ENCODE measurements at places on chromosomes 1 and 21. TPM values are rescaled to one million over a fixed set of nuclear protein-coding genes. Genes with fewer than 3 reads are reported as not detected.

GRCh38 chr1:227769047-227769935 is 34.1 kb downstream of the SNAP47 start:
- no peaks in the 10 kb centered on the region for H3K27me3 ChIP-seq
- no peak for DNase-seq
- peaks cover 4% of the 10 kb centered on the region for H3K4me1 ChIP-seq
- H3K36me3 ChIP-seq: peaks cover 18% of the 10 kb centered on the region

Gene CGN
- 8.8 TPM for total RNA-seq

DNA sequence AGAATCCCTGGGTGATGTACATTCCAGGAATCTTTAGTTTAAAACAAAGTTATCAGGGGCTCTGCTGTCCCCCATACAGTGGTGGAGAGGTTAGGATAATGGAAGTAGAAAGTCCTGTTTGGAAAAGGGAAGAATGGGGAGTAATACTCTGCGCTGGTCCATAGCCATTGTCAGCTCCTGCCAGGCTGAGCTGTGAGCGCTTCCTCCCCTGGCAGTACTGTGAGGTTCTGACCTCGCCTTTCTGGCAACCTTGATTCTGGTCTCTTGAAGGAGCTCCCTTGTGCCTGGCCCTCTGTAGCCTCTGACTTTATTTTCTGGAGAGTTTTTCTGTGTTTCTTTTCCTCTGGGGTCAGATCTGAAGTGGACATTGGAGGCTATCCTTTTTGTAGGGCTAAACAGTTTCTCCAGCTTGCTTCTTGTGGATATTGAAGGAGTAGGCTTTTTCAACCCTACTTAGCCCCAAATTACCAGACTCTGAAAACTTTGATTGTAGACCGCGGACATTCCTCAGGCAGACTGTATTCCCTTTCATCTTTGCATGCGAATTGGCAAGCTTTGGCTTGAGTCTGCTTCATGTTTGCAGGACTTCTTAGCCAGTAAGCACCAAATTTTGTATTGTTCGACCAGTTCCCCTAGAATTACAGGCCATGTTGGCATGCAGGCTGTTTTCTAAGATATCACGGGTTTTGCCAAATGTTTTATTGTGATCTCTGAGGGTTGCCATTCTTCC is 13.8 kb downstream of the UBE4B start:
- peaks cover 8% of the 10 kb centered on the region for H3K4me1 ChIP-seq
- peak; percentile 60 for DNase-seq
- H3K36me3 ChIP-seq: no peaks in the 10 kb centered on the region
- no peak overlapping the region for H3K4me3 ChIP-seq

DNA sequence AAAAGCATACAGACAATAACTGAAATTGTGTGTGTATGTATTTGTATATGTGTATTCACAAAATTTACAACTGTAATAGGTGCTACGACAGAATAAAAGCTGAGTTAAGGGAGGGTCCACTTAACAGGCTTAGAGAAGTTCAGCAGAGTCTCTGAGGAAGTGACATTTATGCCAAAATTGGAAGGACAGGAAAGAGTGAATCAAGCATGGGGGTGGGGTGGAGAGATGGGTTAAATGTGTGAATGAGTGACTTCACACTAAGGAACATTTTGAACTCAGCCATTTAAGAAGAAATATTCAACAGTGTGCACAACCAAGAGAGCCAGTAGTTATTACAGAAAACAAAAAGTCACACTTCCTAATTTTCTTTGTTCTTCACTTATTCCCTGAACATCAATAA is 53.8 kb upstream of the RGS1 start:
- no peak for DNase-seq
- no peak overlapping the region for H3K27ac ChIP-seq
- H3K4me1 ChIP-seq: peaks cover 13% of the 10 kb centered on the region
- no peaks in the 10 kb centered on the region for H3K27me3 ChIP-seq
- no peak overlapping the region for H3K4me3 ChIP-seq
- H3K36me3 ChIP-seq: no peaks in the 10 kb centered on the region

Gene CYP4Z1
- total RNA-seq: not detected

- no peak overlapping the region for H3K4me3 ChIP-seq
- no peaks in the 10 kb centered on the region for H3K4me1 ChIP-seq
- no peaks in the 10 kb centered on the region for H3K27me3 ChIP-seq
- no peaks in the 10 kb centered on the region for H3K36me3 ChIP-seq
- no peak for DNase-seq
Measured at GRCh38 chr1:34156739-34157138, 8.3 kb downstream of the CSMD2 start.

GRCh38 chr1:50724626-50725286 is 235.3 kb downstream of the FAF1 start:
- no peak for DNase-seq
- H3K4me3 ChIP-seq: no peak overlapping the region
- H3K27ac ChIP-seq: no peak overlapping the region
- no peaks in the 10 kb centered on the region for H3K36me3 ChIP-seq

- H3K4me1 ChIP-seq: peaks cover 9% of the 10 kb centered on the region
- no peaks in the 10 kb centered on the region for H3K36me3 ChIP-seq
- no peak overlapping the region for H3K4me3 ChIP-seq
- DNase-seq: peak; percentile 73
- H3K27ac ChIP-seq: no peak overlapping the region
Measured at GRCh38 chr21:45894450-45894825, 87.1 kb upstream of the COL6A1 start.

Data from astrocyte (in vitro differentiated cells and primary cell).